ENCODE measurements at places on chromosomes 3 and 15.

- peaks cover 45% of the 10 kb centered on the region for H3K4me1 ChIP-seq
- H3K27ac ChIP-seq = peak overlapping the region; percentile 25
- H3K36me3 ChIP-seq = peaks cover 2% of the 10 kb centered on the region
- H3K4me3 ChIP-seq = no peak overlapping the region
- no peak for DNase-seq
These were observed 57.9 kb downstream of the ADCY5 start for GRCh38 chr3:123390865-123391600.

- H3K27ac ChIP-seq = peak overlapping the region; percentile 54
- H3K27me3 ChIP-seq = no peaks in the 10 kb centered on the region
- H3K4me3 ChIP-seq = no peak overlapping the region
These were observed 164.3 kb upstream of the IL12A start for GRCh38 chr3:159824333-159824732.

DNA sequence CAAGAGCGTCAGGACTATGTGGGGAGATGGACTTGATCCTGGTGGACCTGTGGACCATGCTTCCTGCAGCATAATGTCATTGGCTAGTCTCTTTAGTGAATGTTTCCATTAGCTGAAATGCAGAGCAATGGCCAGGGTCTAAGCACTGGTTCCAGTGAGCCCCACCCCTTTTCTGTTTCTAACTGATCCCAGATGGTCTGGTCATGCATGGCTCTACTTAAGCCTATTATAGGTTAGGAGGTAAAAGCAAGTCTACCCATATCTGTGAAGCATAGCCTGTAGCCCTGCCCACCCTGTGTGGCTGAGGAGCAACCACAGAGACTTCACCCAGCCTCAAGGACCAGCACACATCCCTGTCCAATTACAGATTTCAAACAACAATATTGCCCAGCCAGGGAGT is 419.2 kb downstream of the ZNF385D start:
- peaks cover 2% of the 10 kb centered on the region for H3K36me3 ChIP-seq
- H3K27me3 ChIP-seq = no peaks in the 10 kb centered on the region
- H3K27ac ChIP-seq = no peak overlapping the region

DNA sequence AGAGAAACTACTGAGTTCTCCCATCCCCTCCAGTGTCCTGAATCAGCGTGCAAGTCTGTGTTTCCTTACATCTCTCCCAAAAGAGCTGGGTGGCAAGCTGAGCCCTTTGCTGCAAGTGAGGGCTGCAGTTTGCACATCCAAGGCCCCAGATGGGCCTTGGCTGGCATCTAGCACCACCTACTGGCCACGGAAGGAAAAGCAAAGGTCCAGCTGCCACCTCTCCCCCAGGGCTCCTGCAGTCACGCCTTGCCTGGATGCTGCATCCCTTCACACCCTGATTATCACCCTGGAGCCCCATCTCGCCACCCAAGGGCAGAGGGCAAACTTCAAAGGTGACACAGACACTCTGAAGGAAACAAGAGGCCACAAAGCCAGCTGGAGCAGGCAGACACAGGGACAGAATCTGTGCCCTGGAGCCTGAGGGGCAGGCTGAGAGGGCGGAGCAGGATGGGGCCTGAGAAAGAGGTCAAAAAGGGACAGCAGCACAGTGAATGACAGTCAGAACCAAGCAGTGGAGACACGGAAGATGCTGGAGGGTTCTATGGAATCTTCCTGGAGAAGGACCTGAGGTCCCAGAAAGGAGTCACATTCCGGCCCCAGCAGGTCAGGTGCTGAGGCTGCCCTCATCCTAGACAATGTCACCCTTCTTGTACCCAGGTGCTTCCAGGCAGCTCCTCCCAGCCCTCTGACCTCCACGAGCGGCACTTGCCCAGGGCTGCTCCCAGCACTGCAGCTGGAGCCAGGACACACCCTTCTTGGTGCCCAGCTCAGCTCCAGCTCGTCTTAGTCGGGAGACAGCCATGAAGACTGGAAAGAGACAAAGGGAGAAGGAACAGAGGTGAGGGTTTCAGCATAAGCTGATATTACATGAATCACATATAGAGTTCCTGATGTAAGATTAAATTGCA is 18.3 kb upstream of the NTRK3 start:
- H3K27ac ChIP-seq = no peak overlapping the region
- H3K4me3 ChIP-seq = no peak overlapping the region
- no peaks in the 10 kb centered on the region for H3K4me1 ChIP-seq
- peaks cover 7% of the 10 kb centered on the region for H3K27me3 ChIP-seq
- H3K36me3 ChIP-seq = no peaks in the 10 kb centered on the region

DNA sequence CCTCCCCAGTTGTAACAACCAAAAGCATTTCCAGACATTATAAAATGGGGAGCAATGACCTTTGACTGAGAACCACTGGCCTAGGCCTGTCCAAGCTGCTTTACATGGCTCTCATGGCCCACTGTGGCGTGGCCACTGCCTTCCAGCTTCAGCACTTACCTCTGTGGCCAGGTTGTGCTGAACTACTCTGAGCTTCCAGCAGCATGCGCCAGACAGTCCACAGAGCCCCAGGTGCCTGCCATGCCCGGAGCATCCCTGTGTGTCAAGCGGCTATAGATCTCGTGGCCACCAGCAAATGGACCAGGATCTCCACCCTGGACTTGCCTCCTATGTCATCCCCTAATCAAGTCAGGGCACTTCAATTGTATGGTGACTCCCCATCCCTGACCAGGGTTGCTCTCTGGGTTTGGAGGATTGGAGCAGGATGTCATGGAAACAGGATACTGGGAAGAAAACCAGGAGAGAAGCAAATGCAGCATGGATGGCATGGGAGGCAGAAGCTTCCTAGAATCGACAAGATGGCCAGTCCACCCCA is 199.7 kb downstream of the UACA start:
- H3K27me3 ChIP-seq = peaks cover 50% of the 10 kb centered on the region
- no peak overlapping the region for H3K4me3 ChIP-seq
- no peaks in the 10 kb centered on the region for H3K4me1 ChIP-seq
- H3K36me3 ChIP-seq = no peaks in the 10 kb centered on the region
- DNase-seq = no peak

DNA sequence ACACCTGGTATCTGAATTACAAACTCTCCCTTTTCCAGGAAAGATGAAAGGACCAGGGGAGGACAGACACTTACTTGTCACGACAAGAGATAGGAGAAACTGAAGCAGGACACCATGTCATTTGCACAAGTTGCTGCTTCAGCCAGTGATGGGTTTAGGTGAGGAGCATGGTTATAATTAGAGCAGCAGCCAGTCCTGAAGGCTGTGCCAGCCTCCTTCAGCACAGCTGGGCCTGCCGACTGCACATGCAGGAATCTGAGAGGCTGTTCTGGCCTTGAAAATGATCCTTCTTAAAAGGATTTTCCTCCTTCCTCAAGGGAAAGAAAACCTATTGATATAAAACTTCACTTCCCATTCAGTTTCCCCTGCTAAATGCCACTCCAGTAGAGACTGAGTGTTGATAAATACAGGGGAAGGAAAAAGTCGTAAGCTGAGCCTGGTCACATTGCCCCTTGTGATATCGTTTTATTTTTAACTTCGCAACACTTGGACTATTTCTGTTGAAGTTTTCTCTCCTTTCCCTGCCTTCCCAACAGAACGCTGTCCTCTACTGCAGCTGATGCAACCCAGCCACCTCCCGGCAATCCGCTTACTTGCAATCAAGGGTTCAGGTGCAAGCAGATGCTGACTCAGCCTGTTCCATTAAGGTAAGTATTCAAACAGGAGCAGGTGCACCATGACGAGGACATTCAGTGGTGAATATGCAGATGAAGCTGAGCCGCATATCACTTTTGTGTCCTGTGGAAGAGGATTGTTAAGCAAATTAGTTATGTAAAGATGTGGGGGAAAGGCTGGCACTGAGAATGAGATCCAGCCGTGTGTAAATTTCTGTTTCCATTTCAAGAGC is at the start of gene FBXO40:
FBXO40 (plus strand) TSS at position 524 of the 847 bp plus-strand sequence. CDS start 27,197 bp downstream, outside the sequence.
- no peak for DNase-seq
- no peaks in the 10 kb centered on the region for H3K4me1 ChIP-seq
- H3K27ac ChIP-seq = no peak within 1 kb of the TSS

DNA sequence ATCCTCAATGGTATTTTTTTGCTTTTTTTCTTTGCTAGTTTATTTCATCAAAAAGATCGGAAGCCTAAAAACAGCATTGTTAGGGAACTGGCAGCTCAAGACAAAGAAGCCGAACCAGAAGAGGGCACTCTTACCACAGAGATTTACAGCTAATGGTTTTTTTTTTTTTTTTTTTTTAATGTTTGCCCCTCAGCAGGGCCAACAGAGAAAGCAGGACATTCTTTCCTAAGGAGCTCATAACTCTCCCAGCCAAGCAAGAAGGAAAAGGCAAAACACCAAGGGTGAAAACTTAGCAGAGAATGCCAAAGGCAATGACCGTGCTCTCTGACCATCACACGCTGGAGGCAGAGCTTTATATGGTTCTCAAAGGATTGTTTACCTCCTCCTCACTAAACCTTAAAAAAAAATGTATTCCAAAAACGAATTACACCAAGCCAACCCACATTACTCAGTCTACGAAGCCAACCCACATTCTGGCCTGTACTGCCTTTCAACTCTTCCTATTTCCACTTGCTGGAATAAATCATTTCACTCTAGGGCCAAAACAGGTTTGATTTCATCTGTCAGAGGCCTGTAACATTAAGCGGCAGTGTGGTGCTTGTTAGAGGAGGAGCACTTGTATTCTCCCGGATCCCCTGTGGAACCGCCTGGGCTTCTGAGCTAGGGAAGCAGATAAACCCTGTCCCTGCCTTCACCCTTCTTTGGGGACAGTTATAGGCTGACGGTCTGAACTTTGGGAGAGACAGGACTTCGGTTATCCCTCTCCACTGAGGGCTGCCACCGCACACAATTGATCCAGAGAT is 35.6 kb upstream of the GYG1 start:
- DNase-seq = no peak
- peaks cover 24% of the 10 kb centered on the region for H3K4me1 ChIP-seq
- no peaks in the 10 kb centered on the region for H3K27me3 ChIP-seq
- no peak overlapping the region for H3K4me3 ChIP-seq
- H3K27ac ChIP-seq = peak overlapping the region; percentile 89

DNA sequence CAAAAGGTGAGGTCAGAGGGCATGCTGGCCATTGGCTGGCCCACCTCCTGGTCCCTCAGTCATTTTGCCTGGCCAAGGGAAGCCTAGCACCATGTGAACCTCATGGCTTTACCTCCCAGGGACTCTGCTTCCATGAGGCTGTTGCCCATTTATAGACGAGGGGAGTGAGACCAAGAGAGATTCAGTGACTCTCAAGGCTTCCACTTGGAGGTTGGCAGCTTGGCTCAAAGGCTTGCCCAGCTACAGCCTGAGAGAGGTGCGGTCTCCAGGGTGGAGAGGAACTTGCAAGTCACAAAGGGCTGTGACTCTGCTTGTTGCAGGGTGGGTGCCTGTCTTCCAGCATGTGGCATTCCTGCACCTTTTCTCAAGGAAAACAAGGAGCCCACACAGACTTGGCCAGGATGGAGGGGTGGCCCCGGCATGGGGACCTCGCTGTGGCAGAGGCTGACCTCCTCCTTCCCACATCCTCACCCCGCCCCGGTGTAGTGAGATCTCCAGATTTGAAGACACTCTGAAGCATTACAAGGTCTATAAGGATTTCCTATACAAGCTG is 24.5 kb downstream of the CFAP100 start:
- H3K36me3 ChIP-seq = no peaks in the 10 kb centered on the region
- DNase-seq = peak; percentile 71
- H3K27me3 ChIP-seq = no peaks in the 10 kb centered on the region
- H3K27ac ChIP-seq = no peak overlapping the region
- H3K4me3 ChIP-seq = no peak overlapping the region

- peaks cover 14% of the 10 kb centered on the region for H3K36me3 ChIP-seq
- DNase-seq = no peak
These were observed 586.5 kb upstream of the TBL1XR1 start for GRCh38 chr3:177783767-177784166.
